ENCODE measurements at places on chromosomes 7 and 10.

DNA sequence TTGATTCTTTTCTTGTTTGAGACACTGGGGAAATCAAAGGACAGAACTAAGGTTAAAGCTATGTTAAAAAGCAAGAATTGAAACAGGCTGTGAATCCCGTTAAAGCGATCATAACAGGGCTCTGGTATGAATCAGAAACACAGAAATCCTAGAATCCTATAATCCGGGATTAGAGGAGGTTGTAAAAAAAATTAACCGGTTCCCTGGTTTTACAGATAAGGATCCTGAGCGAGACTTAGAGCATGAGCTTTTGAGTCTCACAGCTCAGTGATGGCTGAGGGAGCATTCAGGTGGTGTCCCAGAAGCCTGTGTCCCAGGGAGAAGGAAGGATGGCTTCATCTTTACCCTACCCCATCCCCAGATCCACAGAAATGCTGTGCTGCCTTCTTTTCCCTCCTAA, 461.3 kb downstream of the PAXIP1 start:
- no peak for DNase-seq

GRCh38 chr7:100364480-100364879, 6.6 kb downstream of the PILRB start:
- no peak for DNase-seq

GRCh38 chr7:46237466-46237865, 316.4 kb upstream of the IGFBP3 start:
- no peak for DNase-seq

DNA sequence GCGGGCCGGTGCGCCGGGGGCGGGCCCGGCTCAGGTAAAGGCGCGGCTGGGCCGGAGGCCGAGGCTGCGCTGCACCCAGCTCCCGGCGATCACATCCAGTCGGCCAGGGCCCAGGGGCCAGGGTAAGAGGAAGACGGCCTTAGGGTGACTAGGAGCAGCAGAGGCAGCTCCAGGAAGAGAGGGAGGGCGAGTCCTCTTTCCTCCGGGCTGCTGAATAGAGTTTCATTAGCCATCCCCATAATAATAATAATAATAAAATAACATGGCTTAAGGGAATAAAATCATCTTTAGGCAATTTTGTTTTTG, 44.8 kb upstream of the CDK1 start:
- DNase-seq: no peak

GRCh38 chr7:102273749-102274712, 12.6 kb upstream of the SH2B2 start:
- no peak for DNase-seq

DNA sequence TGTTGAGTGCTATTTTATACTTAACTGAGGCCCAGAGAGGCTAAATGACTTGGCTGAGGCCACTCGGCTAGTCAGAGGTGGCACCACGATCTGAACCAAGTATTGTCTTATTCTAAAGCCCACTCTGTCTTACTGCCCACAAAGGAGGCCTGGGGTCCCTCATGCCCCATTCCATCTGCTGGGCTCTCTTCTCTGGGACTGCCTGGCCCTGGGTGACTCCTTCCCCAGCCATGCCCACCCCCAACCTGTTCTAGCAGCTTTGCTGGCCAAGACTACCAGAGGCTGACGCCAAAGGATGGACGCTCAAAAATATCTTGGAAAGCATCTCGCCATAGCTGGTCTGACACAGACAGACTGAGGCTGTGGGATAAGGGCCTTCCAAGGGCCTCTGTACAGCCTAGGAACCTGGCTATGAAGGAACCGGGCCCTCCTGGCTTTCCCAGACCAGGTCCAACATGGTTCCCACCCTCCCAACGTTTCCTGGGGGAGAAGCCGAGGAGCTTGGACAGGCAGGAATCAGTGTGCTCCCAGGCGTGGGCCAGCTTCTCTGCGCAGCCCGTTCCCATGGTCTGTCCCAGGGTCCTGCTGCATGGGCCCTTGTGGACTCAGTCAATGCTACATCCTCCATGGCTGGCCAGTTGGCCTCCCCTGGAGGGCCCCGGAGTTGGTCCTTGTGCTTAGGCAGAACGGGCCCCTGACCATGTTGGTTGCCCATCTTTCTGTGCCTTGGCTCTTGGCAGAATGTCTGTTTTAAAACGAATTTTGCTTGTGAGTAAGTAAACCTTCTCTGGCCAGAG, 11.7 kb downstream of the HSPA12A start:
- no peak for DNase-seq

GRCh38 chr7:21941611-21942141, 4.0 kb downstream of the CDCA7L start:
- DNase-seq: no peak

DNA sequence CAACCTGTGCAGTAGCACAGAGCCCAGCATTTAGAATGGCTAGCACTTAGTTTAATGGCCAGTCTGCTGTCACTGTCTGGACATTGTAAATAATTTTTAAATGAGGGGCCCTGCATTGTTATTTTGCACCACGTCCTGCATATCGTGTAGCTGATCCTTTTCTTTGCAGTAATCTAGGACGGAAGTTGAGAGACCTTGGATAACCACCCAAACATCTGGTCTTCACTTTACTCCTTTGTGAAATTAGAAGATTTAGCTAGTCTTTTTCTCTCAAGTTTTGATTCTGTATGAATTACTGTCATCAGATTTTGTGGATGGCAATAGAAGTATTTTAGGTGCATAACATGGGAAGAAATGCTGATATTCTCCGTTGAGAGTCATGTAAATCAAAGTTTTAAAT, 1.9 kb downstream of the MIOS start:
- no peak for DNase-seq

DNA sequence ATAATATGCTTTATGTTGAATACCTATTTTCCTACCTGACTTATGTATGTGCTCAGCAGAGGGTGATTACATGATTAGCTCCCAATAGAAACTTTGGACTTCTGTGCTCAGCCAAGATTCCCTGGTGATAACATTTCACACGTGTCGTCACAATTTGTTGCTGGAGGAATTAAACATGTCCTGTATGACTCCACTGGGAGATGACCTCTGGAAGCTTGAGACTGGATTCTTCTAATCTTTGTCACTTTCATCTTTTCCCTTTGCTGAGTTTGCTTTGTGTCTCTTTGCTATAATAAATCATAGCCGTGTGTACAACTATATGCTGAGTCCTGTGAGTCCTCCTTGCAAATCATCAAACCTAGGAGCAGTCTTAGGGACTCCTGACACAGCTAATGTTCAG, 120.9 kb upstream of the LRRTM3 start:
- no peak for DNase-seq

DNA sequence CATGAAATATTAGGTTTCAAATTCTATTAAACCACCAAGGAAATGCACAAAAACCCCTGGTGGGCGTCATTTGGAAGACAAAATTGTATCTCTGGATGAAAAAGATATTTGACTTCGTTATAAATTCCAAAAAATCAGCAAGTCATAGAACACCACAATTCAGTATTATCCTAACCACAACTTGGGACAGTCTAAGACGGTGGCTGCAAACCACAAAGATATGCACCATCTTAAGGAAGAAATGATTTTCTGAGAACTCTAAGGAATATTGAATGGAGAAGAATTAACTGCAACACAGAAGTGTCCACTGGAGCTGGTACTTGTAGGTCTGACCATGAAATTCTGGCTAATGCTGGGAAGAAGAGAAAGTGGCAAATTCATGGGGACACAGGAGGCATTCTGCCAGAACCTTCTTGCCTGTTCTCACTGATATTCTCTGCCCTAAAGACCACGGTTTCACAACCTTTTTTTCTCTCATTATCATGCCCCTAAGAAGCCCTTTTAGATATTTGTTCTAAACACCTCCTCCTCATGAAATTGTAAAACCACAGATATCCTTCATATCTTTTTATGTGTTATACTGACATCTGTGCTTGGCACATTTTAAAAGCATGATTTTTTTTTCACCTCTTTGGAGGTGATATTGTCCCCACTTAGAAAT, 92.9 kb downstream of the SFMBT2 start:
- no peak for DNase-seq

GRCh38 chr10:126928274-126928673, 23.0 kb downstream of the DOCK1 start:
- no peak for DNase-seq

- DNase-seq: no peak
Measured at GRCh38 chr10:102773986-102774385, 30.2 kb downstream of the WBP1L start.

- no peak for DNase-seq
Measured at GRCh38 chr7:151409667-151410404, at the start of gene WDR86. Gene WDR86 (minus strand): TSS chr7:151410038. CDS start chr7:151409589, 449 bp downstream.

- DNase-seq: no peak
Measured at GRCh38 chr10:47095211-47095610, 184.0 kb downstream of the PTPN20 start.

DNA sequence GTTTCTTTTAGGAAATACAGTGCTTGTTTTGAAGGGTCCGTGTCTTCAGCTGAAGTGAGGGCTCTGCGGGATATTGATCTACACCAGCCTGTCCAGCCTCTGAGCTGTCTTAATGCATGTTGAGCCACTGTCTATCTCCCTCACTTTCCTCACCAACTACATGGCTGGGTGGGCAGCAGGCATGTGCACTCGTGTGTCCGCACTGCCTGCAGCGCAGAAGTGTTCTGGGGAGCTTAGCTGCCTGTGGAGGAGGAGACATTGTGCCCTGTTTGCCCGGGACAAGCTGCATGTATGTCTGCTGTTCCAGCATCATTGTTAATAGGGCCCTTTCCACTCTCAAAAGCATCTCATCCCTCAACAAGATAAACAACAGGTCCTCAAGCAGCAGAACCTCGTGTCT, 133.1 kb upstream of the EEPD1 start:
- DNase-seq: no peak

DNA sequence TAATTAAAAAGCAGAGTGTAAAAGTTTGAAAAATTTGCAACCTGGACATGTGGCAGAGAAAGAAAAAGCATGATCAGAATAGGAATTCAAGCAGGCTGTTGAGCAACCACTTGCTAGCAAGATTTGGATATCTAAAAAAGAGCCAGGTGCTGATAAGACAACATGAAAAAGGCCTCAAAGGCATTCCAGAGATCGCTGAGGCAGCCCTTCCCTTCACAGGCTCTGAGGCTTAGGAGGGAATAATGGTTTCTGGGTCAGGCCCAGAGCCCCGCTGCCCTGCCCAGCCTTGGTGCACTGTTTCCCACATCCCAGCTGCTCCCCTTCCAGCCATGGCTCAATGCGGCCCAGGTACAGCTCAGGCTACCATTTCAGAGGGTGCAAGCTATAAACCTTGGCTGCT, 64.1 kb upstream of the EEPD1 start:
- DNase-seq: no peak

- peak; percentile 26 for DNase-seq
Measured at GRCh38 chr7:151518105-151518946, 1.4 kb downstream of the RHEB start.

DNA sequence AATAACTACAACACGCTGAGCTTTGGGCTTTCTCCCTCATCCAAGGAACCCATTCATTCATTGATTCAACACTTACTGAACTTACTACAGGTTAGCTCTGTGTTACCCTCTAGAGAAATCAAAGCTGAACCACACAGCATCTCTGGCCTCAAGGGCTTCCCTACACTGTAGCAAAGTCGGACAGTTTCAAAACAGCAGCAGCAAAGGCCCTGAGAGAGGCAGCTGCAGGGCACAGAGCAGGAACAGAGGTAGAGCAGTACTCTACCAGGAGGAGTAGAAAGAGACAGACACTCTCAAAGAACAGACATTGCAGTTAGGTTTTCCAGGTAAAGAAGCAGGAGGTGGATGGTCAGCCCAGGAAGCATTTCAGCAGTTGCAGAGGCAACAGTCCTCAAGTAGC, 16.1 kb downstream of the DOCK4 start:
- DNase-seq: no peak

GRCh38 chr10:86599041-86599440, 55.3 kb upstream of the OPN4 start:
- no peak for DNase-seq
